NCI-H460 (cell line): ENCODE measurements at places on chromosomes 16 and 17. TPM values are rescaled to one million over a fixed set of nuclear protein-coding genes. Genes with fewer than 3 reads are reported as not detected.
A peak's percentile ranks its signal among the peaks of the same experiment; 100 is the strongest.

DNA sequence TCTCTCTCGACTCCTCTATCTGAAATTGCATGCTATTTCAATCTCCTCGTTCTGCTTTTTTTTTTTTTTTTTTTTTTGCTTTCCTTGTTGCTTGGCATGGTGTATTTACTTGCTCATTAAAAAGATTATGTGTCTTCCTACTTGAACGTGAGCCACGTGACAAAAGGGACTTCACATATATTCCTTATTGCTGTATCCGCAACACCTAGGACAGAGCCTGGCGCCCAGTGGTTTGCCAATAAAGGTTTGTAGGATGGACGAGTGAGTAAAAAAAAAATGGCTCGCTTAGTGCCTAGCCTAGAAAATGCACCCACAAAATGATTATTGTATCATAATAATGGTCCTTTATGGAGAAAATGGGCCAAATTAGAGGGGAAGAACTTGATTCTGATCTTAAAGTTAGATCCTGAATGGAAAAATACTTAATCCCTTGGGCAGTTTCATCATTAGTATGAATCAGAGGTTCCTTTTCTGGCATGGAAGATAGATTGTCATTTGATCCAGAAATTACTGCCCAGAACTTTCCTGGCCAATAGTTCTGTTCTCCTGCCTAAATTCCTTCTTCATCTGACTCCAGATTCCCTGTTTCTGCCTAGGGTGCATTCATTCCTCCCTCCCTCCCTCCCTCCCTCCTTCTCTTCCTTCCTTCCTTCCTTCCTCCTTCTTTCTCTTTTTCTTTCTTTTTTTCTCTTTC is 13.6 kb upstream of the TMEM220 start:
- DNase-seq: no peak

GRCh38 chr16:73457851-73458250 is 409.9 kb upstream of the ZFHX3 start:
- DNase-seq: no peak

GRCh38 chr16:65075877-65076276 is 46.0 kb downstream of the CDH11 start:
- DNase-seq: no peak

- DNase-seq: no peak
Observed at GRCh38 chr16:23771642-23772041, 16.8 kb downstream of the CHP2 start.

GRCh38 chr16:11047939-11048800 is 103.8 kb downstream of the CLEC16A start:
- no peak for DNase-seq

GRCh38 chr17:10447026-10447931 is 22.1 kb downstream of the MYH4 start:
- no peak for DNase-seq

GRCh38 chr17:15490634-15491261 is 23.3 kb upstream of the CDRT4 start:
- DNase-seq: peak; percentile 55

DNA sequence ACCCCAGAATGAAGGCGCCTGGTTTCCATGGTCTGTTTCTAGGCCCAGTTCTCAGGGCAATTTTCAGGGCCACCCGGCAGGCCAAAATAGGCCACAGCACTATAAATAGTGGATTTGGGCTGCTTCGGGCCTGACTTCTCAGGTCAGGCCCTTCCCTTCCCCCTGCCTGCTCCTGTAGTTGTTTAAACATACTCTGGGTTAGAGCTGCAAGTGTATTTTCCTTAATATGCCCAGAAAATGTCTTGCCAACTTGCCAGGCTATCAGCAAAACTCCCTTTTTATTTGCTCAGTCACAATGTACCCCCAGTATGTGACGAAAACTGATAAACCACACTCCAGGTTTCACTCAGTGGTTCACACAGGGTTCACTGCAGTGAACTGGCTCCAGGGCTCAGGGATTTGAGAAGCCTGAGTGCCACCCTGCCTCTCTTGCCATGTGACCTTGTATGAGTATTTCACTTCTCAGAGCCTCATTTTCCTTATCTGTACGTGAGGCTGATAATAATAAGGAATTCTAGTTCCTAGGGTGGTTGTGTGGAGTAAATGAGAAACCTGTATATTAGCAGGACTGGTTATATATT is 76.5 kb downstream of the GPRC5B start:
- no peak for DNase-seq

DNA sequence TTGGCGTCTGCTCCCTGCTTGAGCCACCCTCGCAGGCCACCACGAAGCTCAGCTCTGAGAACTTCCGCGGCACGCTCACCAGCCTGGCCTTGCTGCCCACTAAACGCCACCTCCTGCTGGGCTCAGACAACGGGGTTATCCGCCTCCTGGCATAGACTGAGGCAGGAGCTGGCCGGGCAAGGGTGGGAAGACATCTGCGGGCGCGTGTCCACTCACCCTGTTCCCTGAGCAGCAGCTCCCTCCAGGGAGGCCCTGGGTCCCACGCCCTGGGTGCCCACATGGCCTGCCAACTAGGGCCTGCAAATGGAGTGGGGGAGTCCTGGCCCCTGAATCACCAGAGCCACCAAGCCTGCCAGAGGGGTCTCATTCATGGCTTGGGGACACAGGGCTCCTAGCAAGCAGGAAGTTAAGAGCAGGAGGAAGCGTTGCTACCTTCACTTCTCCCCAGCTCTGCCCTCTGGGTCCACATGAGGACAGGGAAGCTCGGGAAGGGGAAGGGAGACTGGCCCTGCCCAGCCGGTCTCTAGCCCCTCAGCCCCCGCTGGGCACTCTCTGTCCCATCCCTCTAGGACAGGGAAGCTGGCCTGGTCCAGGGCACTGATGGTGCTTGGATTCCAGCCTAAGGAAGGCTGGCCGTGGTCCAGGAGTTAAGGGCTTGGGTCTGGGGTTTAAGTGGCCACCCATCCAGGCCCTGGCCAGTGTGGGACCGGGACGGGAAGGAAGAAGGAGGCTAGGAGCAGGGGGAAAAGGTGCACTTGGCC is 5.0 kb upstream of the SERPINF2 start:
- no peak for DNase-seq

GRCh38 chr16:55331648-55332185 is 7.7 kb downstream of the IRX6 start:
- no peak for DNase-seq

GRCh38 chr16:4414187-4414917 is 2.0 kb downstream of the CORO7 start:
- no peak for DNase-seq

DNA sequence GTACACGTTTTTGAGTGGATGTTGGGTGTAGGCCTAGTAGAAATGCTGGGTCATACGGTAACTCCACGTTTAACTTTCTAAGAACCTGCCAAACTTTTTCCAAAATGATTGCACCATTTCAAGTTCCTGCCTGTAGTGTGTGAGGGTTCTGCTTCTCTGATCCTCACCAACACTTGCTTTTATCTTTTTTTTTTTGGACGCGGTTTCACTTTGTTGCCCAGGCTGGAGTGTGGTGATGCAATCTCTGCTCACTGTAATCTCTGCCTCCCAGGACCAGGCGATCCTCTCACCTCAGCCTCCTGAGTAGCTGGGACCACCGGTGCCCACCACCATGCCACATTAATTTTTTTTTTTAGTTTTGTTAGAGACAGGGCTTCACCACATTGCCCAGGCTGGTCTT is 23.5 kb downstream of the ZNF750 start:
- no peak for DNase-seq

DNA sequence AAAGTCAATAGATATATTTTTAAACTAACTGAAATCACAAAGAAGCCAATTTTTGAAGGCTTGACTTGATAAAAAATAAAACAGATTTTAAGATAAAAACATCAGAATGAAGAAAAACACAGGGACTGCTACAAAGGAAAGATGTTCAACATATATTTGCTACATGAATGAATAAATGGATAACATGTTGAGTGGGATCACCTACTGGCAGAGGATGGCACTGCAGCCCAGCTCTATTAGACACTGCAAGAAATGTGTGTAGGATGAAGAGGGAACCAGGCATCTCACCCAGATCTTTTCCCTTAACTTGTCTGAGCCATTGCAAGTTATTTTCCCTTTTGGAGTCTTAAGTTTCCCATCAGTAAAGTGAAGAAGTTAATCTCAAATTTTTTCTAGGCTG is 4.2 kb downstream of the AIPL1 start:
- no peak for DNase-seq

GRCh38 chr17:68289473-68289872 is 1.5 kb downstream of the SLC16A6 start:
- DNase-seq: no peak

- peak; percentile 53 for DNase-seq
Observed at GRCh38 chr16:1363501-1364041, 11.8 kb downstream of the GNPTG start.

DNA sequence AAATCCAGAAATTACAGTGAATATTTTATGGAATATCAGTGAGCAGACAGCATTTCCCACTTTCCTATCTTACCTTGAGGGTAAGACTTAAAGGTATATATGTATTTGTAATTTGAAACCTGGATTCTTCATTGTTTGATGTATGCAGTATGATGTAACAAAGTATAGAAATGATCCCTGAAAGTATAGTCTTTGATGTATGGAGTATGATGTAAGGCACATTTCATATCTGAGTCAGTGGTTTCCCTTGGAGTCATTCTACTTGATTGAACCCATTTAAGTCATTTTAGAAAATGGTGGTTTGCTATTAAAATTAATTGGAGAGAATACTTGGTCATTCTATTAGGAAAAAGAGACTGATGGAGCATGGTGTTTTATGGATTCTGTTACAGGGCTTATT is 10.1 kb downstream of the AMZ2 start:
- no peak for DNase-seq

GRCh38 chr16:69935278-69935711 is 15.8 kb upstream of the CLEC18A start:
- DNase-seq: no peak

GRCh38 chr17:52143542-52143941 is 15.0 kb downstream of the CA10 start:
- no peak for DNase-seq

- no peak for DNase-seq
Observed at GRCh38 chr17:1462164-1463112, 6.4 kb upstream of the CRK start.

GRCh38 chr17:42922294-42922693 is 21.7 kb downstream of the G6PC1 start:
- no peak for DNase-seq

GRCh38 chr17:2701161-2701995 is 10.2 kb downstream of the CLUH start:
- DNase-seq: no peak

DNA sequence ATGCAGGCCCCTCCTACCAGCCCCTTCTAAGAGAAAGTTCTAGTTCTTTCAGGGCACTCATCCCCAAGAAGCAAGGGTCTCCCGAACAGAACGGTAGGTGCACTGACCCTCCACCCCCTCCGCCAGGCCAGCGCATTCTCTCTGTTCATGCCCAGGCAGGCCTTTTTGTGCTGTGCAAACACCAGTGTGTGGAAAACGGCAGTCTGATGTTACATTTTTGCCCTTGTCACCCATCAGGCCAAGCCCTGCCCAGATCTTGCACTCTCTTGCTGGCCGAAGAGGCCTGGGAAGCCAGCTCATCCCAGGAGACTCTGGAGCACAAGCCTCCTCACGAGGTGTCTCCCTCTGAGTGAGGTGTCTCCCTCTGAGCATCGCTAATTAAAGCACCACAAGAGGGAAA is 16.1 kb upstream of the MTSS2 start:
- DNase-seq: peak; percentile 36

GRCh38 chr17:46024590-46024989 is 25.5 kb downstream of the STH start:
- no peak for DNase-seq

GRCh38 chr16:68779891-68780290 is 42.8 kb downstream of the CDH1 start:
- DNase-seq: no peak

- no peak for DNase-seq
Observed at GRCh38 chr17:229709-230394, 48.4 kb upstream of the DOC2B start.

- peak; percentile 27 for DNase-seq
Observed at GRCh38 chr17:74605361-74605760, 13.3 kb upstream of the CD300LD start.

GRCh38 chr17:27417596-27418365 is 38.5 kb upstream of the KSR1 start:
- DNase-seq: no peak

DNA sequence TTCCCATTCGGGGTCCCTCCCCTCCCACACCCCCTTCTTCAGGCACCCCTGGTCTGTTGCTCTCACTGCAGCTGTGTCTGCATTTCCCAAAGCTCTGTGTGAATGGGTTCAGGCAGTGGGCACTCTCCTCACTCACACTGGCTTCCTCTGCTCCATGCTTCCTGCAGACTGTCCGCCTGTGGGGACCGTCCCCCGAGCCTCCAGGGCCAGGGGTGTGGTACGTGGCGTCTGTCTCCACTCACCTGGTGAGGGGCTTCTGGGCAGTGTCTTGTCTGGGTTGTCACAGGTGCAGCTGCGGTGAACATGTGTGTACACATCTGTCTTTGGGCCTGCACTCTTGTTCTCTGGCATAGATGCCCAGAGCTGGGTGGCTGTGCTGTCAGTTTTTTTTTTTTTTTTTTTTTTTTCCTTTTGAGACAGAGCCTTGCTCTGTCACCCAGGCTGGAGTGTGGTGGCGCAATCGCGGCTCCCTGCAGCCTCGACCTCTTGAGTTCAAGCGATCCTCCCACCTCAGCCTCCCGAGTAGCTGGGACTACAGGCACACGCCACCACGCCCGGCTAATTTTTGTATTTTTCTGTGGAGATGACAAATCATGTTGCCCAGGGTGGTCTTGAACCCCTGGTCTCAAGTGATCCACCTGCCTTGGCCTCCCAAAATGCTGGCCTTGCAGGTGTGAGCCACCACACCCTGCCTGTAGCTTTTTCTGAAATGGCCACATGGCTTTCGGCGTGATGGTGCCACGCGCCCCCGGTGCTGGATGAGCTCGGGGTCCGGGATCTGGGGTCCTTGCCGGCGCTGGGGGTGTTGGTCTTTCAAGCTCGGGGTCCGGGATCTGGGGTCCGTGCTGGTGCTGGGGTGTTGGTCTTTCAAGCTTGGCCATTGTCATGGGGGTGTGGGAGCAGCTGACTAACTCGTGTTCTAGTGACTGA is 56.5 kb upstream of the ZNF750 start:
- no peak for DNase-seq

Gene GUCY2D
- 0.02 TPM in 1 of 2 replicates, not detected in the other for total RNA-seq

Gene TSC2
- total RNA-seq: 33.8 and 38.5 TPM in 2 replicates

Gene SLC12A3
- total RNA-seq: not detected in 2 replicates

Gene KRT28
- total RNA-seq: not detected in 2 replicates

Gene KRTAP17-1
- not detected in 2 replicates for total RNA-seq

Gene BRICD5
- 2.1 and 2.9 TPM in 2 replicates for total RNA-seq

Gene CLEC3A
- total RNA-seq: not detected in 2 replicates

Gene DECR2
- total RNA-seq: 15.7 and 16.9 TPM in 2 replicates

Gene NT5M
- 12.5 and 15.3 TPM in 2 replicates for total RNA-seq

Gene NPIPA7
- 25.7 and 27.6 TPM in 2 replicates for total RNA-seq

Gene TMEM92
- total RNA-seq: 0.52 and 1.4 TPM in 2 replicates

Gene EME1
- total RNA-seq: 8.4 and 14.1 TPM in 2 replicates

Gene EIF3CL
- total RNA-seq: 31.7 and 52.1 TPM in 2 replicates

Gene CACNG4
- 0.32 and 0.49 TPM in 2 replicates for total RNA-seq

Gene CMIP
- total RNA-seq: 4.9 and 6.3 TPM in 2 replicates
